ENCODE measurements at places on chromosomes 7 and 10.

DNA sequence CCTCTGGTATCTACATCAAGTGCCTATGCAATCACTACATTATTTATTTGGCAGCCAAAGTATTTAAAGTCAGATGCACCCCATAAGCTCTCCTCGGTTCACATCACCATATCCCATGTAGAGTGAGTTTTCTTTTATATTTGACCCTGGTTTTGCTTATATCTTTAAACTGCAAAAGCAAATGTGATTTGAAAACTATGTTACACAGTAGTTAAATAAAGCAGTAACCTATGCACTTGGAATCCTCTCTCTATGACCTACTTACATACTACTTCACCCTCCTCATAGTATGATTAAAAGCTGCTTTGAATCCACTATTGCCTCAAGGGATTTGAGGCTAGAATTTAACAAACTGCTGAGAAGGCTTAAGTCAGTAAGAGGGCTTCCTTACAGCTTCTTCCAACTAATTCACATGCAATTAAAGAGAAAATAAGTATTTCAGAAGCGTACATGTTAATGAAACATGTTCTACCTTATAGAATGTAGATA is 2.2 kb upstream of the CELF2 start:
- no peak for DNase-seq

DNA sequence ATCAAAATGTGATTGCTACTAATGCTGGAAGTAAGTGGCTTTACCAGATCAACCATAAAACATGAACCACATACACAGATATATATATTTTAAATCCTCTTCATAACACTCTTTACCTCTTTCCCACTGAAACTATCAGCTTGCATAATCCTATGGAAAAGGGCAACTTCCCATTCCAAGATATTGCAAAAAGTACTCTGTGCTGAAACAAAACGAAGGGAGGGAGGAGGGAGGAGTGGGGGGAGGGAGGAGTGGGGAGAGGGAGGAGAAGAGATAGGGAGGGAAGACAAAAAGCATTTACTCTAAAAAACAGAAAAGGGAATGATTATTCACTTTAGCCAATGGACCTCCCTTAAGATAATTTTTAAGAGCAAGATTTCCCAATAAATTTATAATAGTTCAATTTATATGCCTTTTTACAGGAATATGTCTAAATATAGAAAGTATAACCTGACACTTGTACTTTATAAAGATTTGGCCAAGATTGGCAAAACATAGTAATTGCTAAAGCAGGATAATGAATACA is 344.8 kb upstream of the NFE2L3 start:
- no peak for DNase-seq

GRCh38 chr7:95155965-95156364 is 168.4 kb downstream of the PON1 start:
- DNase-seq, result no peak

GRCh38 chr10:88114368-88114767 is 250.9 kb downstream of the PTEN start:
- no peak for DNase-seq

DNA sequence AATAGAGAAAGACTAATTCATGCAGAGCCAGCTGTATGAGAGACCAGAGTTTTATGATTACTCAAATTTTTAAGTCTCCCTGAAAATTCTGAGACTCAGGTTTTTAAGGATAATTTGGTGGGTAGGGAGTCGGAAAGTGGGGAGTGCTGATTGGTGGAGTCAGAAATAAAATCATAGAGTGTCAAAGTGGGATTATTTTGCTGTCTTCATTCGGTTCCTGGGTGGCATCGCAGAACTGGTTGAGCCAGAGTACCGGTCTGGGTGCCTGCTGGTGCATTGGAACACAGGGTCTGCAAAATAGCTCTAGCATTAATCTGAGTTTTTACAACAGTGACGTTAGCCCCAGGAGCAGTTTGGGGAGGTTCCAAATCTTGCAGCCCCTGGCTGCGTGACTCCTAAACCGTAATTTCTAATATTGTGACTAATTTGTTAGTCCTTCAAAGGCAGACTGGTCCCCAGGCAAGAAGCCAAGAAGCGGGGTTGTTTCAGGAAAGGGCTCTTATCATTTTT is 32.4 kb downstream of the GPRIN2 start:
- no peak for DNase-seq

GRCh38 chr10:77253147-77253545 is 384.5 kb downstream of the KCNMA1 start:
- no peak for DNase-seq

DNA sequence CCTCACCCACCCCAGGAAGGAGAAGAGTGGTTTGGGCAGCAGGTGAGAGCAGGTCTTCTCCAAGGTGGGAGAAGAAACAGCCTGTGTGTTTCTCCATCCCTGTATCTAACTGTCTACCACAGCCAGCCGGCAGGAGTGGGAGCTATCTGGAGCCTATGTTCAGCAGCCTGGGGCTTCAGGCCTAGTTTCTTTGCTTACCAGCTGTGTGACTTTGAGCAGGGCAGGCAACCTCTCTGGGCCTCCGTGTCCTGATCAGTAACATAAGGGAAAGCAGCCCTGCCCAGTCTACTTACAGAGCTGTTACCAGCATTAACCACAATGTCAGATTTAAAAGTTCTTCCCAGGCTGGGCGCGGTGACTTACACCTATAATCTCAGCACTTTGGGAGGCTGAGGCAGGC is 450.7 kb upstream of the ZMIZ1 start:
- no peak for DNase-seq

DNA sequence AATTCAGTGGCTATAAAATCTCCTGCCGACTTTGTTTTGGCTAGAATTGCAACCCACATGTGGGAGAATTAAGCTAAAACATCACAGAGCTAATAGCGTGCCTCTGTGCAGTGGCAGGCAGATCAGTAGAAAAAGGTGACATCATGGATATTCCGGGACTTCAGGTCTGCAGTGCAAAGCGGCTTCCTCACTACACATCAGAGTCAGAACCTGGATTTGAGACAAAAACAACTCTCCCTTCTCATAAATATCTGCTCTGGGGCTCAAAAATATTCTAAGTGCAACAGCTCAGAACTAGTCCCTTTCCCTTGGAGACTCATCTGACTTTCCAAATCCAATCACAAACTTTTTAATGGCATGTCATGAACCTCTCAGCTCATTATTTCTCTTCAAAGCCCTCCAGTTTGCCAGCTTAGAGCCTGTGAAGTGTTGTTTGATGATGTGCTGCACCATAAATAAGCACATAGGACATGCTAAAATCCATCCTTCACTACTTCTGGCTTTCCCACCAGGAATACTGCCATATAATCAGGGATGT is 337.1 kb downstream of the RNLS start:
- no peak for DNase-seq

DNA sequence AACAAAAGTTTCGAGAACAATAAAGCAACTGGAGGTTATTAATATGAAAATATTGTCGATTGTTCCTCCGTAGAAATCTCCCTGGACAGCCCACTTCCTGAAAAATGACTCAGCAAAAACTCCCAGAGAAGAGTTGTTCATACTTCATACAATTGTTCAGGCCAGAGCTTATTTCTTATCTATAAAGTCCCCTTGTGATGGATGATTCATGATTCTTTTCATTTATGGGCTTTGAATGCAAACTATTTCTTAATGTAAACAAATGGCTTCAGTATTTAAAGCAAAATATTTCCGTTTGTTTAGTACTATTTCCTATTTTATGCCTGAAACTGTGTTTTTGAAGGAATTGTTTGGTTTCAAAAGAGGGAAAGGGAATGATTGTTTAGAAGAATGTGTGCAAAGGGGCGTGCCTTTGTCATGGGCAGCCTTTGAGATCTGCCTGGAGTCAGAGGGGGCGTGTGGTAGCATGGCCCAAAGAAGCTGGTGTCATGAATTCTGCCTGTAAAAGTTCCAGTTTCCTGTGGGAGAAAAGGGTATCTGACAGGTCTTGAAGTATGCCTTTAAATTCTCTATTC is 26.2 kb upstream of the EXOC6 start:
- no peak for DNase-seq

GRCh38 chr7:90764848-90765570 is 168.9 kb downstream of the CDK14 start:
- DNase-seq, result no peak

DNA sequence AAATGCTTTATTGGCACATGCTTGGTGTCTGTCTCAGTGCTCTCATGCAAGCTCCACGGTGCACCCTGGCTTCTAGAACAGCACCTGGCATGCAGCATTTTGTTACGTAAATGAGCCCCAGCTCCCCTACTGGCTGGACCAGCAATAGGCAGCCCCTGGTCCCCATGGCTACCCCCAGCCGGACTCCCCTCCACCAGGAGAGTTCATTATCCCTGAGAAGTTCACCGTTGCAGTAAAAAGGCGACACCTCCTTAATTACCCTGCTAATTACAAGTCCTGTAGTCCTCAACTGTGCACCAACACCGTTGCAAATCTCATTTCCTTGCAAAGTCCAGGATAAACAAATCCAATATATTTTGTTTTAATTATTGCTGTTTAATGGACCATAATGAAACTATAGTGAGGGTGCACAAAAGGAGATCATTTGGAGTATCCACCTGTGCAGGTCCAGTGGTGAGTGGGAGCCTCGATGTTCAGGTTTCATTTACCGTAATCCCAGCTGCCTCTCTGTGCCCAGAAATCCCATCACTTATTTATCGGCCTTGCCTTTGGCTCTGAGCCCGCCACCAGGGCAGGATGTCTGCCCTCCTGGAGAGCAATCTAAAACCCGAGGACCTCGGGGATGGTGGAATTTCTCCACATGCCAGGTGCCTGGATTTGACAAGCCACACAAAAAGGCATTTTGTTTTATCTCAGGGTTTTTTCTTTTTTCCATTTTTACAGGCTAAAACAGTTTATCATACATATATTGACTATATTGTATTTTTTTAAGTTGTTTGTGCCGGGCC is 12.8 kb upstream of the DRGX start:
- DNase-seq, result no peak

DNA sequence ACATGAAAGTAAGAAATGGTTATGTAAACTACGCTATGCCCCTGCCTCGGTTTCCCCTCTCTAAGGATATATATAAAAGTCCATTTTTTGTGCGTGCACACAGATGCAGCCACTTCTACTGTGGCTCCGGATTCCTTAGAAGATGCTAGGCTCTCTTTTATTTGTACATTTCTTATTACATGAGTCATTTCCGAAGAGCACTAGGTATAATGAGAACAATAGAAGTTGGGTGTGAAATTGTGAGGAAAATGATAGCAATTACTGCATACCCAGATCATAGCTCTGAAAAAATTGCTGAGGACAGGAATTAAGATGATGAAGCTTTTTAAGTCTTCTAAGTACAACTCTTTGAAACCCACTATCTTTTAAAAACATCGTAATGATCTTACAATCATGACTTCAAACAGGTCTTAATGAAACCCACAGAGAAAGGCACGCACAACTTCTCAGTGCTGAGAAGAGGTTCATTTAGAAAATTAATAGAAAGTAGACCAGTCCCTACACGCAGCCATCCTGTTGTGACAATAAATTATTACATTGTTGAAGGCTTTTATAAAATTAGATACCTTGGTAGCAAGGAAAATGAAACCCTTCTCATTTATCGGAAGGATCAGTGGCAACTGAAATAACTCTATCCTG is 96.2 kb upstream of the FGFR2 start:
- DNase-seq, result no peak

- DNase-seq, result no peak
Observed at GRCh38 chr10:43177595-43177994, 39.4 kb downstream of the CSGALNACT2 start.

- no peak for DNase-seq
Observed at GRCh38 chr7:128755819-128756476, 16.8 kb downstream of the CALU start.

- no peak for DNase-seq
Observed at GRCh38 chr7:125358551-125359167, 429.0 kb upstream of the POT1 start.

GRCh38 chr7:18481776-18482175 is 13.8 kb upstream of the HDAC9 start:
- no peak for DNase-seq

DNA sequence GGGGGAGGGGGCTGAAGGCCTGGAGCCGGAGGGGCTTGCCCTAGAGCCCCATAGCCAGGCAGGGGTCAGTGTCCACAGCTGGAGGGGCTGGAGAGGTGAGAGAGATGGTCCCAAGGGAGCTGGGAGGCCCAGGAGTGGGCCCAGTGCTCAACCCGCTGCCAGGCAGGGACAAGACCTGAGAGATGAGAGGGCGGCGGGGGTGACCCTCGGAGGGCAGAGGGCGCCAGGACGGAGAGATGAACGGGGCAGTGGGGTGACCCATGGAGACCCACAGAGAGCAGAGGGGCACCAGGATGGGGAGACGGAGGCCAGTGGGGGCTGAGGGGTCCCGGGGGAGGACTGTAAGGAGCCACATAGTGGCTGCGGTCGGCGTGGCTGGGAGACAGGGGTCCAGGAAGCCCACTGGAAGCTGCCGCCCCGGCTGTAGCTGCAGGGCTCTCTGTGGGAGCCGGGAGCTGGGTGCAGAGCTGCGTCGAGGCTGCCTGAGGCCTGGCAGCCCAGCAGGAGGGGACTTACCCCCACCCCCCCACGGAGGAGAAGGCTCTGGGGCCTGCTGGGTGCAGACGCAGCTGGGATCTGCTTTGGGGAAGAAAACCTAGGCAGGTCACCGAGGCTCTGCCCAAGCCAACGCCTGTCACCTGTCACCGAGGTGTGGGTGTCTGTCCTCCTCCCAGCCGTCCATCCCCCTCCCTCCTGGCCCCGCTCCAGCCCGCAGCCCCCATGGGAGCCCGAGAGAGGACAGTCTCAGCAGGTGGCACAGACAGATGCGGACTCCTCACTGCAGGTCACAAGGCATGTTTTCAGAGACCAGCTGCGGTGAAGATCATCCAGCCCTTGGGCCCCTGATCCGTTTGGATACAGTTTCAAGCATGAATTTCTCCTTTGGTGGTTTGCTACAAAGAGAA is 25.1 kb downstream of the PWWP2B start:
- no peak for DNase-seq

DNA sequence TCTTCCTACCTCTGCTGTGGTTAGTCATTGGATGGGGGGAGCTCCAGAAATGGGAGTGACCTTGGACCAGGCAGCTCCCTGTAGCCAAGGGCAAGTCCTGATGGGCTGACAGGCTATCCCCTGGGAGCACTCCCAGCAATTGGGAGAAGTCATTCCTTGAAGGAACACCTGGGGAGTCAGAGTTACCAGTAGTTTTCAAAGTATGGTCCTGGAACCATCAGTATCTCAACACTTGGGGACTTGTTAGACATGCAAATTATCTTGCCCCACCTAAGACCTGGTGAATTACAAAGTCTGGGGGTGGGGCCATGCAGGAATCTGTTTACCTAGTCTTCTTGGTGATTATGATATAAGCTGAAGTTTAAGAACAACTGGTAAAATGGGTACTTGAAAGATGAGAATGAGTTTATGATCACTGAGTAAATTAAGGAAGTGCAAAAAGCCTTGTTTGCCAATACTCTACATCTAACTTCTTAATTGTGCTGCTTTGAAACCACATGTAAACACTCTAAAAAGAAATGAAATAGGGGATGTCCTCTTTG is 287.3 kb upstream of the LRRN3 start:
- no peak for DNase-seq

DNA sequence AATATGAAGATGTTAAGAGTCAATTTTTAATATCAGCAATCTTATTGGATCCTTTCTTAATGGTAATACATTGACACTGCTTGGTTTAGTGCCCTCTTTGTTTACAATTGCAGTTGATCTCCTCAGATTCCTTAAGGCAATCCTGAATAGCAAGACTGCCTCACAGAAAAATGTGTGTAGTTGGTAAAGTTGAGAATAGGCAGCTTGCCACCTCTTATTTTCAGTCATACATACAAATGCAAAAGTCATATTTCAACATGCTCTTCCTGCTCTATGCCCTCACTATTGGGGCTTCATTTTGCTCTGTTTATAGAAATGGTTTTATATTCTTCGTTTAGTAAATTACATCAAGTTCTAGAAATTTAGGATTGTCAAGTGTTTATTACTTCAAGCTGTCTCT is 661.1 kb upstream of the ANKRD30A start:
- no peak for DNase-seq

GRCh38 chr7:79137942-79138341 is 315.5 kb downstream of the MAGI2 start:
- DNase-seq, result no peak

Data from activated effector memory CD4-positive, alpha-beta T cell treated with Interleukin-2 at 50 U/mL for 16 hours (primary cell).